Posterior vena cava (tissue), 2 donors: ENCODE measurements at places on chromosomes 5 and 9. TPM values are rescaled to one million over a fixed set of nuclear protein-coding genes. Genes with fewer than 3 reads are reported as not detected.
A peak's percentile ranks its signal among the peaks of the same experiment; 100 is the strongest.

DNA sequence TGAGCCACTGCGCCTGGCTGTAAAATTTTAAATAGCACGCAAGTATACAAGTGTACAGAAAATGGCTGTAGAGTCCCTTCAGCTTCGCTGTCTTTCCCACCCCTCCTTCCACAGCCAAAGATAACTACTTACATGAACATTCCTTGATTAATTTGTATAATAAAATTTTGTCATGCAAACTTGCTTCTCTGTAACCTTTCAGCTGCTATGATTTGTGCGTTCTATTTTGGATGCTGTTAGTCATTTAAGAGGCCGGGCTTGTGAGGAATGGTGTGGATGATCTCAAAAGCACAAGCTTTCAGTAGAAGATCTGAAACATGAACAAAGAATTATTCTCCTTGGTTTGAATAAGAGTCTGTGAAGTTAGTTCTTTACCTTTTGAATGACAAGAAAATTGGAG lies 115.0 kb upstream of the TLE1 start:
- no peak for DNase-seq

DNA sequence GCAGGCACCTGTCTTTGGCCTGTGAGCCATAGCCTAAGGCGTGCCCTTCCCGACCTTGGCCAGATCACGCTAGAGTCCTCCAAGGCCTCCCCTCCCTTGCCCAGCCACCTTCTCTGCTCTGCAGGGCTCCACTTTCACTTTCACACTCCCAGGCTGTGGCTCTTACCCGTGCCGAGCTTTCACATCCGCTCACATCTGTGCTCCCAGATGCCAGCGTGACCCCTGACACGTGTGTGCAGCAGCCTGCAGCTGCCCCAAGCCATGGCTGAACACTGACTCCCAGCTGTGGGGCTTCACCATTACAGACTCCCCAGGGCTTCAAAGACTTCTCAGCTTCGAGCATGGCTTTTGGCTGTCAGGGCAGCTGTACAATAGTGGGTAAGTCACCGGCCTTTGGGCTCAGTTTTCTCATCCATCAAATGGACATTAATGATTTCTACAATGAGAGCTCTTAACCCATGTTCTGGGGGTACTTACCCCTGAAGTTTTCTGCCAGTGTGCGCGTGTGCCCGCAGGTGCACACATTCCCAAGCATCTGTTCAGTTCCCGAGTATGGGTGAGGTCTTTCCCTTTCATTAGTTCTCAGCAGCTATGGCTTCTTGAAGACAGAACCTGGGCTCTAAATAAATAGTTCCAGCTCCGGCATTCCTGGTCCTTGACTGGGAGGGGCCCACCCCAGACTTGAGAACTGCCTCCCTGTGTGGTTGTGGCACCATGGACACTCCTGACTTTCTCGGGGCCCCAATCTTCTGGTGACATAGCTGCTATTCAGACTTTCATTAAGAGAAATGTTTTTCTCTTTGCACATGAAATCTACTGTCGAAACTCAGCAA lies 118.6 kb downstream of the RGS3 start:
- peak; percentile 93 for DNase-seq

DNA sequence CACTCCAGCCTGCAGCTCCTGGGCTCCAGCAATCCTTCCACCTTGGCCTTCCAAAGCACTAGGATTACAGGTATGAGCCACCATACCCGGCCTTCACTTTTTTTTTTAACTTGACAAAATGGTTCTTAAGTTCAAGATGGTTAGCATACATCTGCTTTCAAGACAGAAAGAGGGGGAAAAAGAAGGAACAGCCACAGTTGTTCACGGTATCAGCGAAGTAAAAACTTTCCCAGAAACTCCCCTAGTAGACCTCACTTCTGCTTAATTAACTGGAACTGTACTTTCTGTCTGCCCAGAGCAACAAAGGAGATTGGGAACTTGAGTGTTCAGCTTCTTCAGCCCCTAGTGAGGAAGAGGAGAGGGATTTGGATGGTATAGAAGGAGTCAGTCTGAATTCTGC lies 116.7 kb downstream of the UGCG start:
- DNase-seq: no peak

DNA sequence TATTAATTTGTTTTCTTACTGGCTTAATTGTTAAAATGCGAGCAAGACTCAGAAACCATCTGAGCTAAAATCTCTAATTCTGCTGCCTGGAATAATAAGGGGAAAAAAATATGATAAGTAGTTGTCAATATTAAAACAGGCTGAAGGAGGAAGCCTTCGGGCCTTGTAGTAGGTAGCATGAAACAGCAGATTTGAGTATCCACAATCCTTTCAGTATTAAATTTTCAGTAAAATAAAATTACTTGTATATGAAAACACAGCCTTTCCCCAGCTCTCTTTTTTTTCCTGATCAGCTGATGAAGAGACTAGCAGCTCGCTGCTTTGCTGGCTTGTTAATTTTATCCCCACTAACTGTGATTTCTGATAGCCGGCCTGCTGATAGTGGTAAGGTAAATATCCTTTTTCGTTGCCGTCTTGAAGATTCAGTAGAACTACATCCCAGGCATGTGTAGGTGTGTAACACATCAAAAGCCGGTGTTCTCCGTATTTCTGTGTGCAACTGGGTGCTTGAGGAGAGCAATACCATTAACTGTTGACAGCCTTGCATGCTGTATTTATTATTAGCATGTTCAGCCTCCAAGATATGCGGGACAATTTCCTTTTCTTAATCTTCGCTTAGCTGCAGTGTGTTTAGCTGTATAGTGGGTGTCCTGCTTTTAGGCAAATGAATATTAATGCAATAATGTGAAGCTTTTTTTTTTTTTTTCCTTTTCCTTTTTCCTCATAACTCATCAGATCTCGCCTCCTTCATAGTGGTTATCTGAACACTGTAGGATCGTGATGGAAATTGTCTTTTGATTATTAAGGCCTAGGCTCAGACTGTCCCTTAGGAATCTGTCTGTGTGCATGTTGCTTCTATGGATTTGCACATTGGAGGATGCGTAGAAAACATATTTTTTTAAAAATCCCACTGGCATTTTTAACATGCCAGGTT lies 144.6 kb downstream of the SMARCA2 start:
- DNase-seq: no peak

DNA sequence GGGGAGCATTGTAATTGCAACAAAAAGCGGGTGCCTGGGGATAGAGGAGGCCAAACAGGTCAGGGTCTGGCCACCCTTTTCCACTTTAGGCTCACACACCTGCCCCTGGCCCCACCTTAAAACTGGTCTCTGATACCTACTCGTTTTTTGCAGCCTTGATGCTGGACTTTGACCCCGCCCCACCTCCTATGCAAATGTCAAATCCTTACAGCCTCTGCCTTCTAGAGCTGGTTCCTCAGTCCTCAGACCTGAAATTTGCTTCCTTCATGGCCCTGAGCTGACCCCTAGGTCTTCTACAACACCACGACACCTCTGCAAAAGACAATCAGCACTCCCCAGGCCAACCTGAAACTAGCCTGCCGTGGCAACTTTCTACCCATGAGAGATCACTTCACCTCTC lies 37.7 kb downstream of the SMIM23 start:
- DNase-seq: no peak

- no peak for DNase-seq
Observed at GRCh38 chr5:98997000-98997399, 68.2 kb upstream of the CHD1 start.

GRCh38 chr5:102946414-102946813 lies 173.5 kb downstream of the GIN1 start:
- no peak for DNase-seq

Gene SLC6A18
- not detected for total RNA-seq

Gene GDF9
- 0.33 TPM for total RNA-seq

Gene NFIB
- total RNA-seq: 230 TPM

Gene LCP2
- 25.0 TPM for total RNA-seq

Gene C9orf153
- 0.28 TPM for total RNA-seq
